ENCODE measurements at places on chromosomes 3 and 15. TPM values are rescaled to one million over a fixed set of nuclear protein-coding genes. Genes with fewer than 3 reads are reported as not detected.

The GHSR gene
- not detected for total RNA-seq

The IL16 gene
- total RNA-seq: 6.5 TPM

The GATM gene
- 743 TPM for total RNA-seq

The CCDC13 gene
- total RNA-seq: 1.1 TPM

The CSTA gene
- 17.0 TPM for total RNA-seq

The HGD gene
- total RNA-seq: 2.5 TPM

The WDR93 gene
- total RNA-seq: not detected

The TIMP4 gene
- 1.1 TPM for total RNA-seq

The CPN2 gene
- not detected for total RNA-seq

The CKMT1B gene
- 4.3 TPM for total RNA-seq

The CYP8B1 gene
- total RNA-seq: not detected

The AADAC gene
- total RNA-seq: 5.1 TPM

The CPA3 gene
- total RNA-seq: 10.2 TPM

The AMIGO3 gene
- 2.8 TPM for total RNA-seq

The NMNAT3 gene
- 7.5 TPM for total RNA-seq

The FBXO45 gene
- total RNA-seq: 16.0 TPM

The FRMD5 gene
- total RNA-seq: 1.1 TPM

The CSPG4 gene
- total RNA-seq: 246 TPM

The IL20RB gene
- total RNA-seq: 5.4 TPM

The MEX3B gene
- total RNA-seq: 9.1 TPM

The PSMA4 gene
- total RNA-seq: 165 TPM

The CCR8 gene
- total RNA-seq: 1.1 TPM

The RASGRF1 gene
- total RNA-seq: 0.31 TPM

The FES gene
- total RNA-seq: 40.1 TPM

The PLSCR5 gene
- total RNA-seq: not detected

The GLCE gene
- total RNA-seq: 42.7 TPM

The MINDY4B gene
- not detected for total RNA-seq

The LRRIQ4 gene
- not detected for total RNA-seq

The CXCR6 gene
- total RNA-seq: 0.41 TPM

The GOLGA8J gene
- not detected for total RNA-seq

The EIF3J gene
- 83.3 TPM for total RNA-seq
